CD4-positive, alpha-beta T cell treated with Interleukin-1 beta for 1 hour (primary cell): ENCODE measurements at places on chromosomes 6 and 20.

- no peak for DNase-seq
Observed at GRCh38 chr6:98532004-98532403, 302.4 kb upstream of the POU3F2 start.

DNA sequence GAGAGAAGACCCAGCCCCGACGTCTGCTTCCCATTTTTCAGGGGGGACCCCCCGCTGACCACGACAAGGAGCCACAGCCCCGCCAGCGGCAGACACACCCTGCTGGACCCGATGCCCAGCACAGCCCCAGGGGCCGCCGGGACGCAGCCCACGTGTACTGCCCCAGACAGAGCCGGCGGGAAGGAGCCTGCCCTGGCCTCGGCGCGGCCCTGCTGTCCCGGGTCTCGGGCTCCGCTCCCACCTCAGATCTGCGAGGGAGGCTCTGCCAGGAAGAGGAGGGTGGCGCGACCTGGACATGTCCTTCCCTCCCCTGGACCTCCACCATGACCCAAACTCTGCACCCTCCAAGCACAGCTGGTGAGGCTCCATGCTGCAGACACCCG lies 54.7 kb downstream of the KCNQ2 start:
- no peak for DNase-seq

DNA sequence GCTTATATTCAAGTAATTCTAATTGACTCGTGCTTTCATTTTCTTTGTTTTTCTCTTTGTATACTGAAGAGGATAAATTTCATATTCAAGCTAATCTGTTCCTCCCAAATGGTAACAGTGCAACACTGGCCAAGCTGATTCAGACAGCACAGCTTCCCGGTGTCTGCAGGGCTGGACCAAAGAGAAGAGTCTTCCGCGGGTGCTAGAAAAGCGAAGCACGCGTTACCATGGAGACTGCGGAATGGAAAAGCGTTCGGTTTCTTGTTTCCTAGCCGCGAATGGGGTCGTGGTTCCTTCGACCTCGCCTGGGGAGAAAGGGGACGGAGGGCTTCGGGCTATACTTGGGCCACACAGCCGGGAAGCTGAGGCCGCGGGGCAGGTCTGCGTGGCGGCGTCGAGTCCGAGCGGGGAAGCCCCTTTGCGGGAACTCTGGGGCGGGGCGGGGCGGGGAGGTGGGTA lies 6.2 kb upstream of the ZNF311 start:
- DNase-seq = peak; percentile 40

DNA sequence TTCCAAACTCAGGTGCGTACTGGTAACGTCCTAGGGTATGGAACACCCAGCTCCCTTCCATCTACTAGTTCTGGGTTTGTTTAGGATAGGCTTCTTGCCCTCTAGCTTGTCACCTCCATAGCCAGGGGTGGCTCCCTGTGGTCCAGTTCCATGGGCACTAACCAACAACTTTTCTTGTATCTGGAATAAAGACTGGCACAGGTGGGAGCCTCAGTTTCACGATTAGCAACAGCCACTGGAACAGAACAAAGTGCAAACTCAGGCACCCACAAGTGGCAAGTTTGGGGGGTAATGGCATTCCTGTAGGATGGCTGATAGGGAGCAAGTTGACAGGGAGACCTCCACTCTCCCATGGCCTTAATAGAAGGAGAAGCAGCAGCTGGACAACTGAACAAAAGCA lies 5.6 kb upstream of the APMAP start:
- DNase-seq = no peak

GRCh38 chr6:151330130-151330696 lies 61.1 kb downstream of the ZBTB2 start:
- no peak for DNase-seq

DNA sequence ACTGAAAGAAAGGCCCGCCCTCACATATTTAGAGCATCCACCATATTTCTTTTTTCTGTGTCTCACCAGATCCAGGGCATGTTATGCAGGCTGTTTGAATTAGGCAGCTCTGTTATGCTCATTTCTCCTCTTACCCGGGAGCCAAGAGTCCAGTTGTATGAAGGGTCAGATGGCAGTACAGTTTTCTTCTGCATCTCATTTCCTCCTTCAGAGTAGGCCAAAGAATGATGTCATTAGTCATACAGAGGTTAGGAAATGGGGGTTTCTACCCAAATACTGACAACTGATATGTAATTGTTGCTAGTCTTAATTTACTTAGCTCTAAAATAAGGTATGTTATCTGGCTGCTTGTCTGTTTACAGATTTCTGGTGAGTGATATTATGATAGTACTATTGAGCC lies 130.8 kb downstream of the SOBP start:
- DNase-seq = no peak

DNA sequence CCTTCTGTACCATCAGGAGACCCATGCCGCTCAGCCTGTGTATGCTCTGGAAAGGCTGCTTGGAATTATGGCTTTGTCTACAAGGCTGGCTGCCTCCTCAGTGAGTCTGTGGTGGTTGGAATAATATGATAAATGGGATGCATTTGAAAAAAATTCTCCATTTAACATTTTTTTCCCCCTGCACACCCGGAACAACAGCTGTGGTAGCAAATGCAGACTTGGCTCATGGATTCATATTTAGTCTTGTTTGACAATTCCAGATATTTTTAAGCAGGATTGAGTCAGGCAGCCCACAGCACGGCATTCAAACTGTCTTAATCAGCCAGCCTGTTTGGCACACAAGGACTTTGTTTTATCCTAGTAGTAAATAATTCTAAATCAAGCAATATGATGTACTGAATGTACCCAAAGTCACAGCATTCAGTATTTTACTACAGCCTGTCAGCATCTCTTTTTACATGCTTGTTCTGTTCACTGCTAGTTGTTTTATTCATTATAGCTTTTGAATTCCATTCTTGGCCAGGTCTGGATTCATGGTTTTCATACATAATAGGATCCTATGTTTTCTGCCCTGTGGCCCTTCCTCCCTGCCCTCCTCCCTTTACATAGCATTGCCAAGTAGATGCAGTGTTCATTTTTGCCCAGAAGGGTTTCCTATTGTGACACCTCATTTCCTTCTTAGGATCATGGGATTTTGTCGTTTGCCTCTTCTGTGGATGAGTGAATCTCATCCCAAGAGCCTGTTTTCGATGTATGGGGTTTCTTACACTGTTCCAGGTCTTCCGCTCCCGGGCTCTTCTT lies 68.1 kb downstream of the LRRC1 start:
- no peak for DNase-seq

- DNase-seq = no peak
Observed at GRCh38 chr6:43952746-43953145, 174.5 kb downstream of the MRPL14 start.

GRCh38 chr6:70168681-70169377 lies 134.1 kb downstream of the COL9A1 start:
- DNase-seq = no peak

DNA sequence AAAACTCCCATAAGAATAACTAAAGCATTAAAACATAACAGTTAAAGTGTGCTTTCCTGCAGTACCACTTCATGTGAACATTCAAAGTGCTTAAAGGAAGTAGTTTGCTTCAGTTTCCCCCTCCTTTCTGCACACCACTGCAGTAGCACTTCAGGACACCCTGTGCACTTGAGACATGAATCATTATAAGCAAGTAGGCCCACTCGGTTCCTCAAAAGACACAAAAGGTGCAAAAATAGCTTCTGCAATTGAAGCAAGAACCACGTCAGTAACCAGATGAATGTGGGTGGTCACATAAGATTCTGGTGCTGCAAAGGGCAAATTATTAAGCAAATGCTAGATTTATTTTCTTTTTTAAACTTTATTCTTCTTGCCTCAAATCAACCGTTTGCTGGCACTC lies 160.6 kb downstream of the HIVEP2 start:
- peak; percentile 36 for DNase-seq

DNA sequence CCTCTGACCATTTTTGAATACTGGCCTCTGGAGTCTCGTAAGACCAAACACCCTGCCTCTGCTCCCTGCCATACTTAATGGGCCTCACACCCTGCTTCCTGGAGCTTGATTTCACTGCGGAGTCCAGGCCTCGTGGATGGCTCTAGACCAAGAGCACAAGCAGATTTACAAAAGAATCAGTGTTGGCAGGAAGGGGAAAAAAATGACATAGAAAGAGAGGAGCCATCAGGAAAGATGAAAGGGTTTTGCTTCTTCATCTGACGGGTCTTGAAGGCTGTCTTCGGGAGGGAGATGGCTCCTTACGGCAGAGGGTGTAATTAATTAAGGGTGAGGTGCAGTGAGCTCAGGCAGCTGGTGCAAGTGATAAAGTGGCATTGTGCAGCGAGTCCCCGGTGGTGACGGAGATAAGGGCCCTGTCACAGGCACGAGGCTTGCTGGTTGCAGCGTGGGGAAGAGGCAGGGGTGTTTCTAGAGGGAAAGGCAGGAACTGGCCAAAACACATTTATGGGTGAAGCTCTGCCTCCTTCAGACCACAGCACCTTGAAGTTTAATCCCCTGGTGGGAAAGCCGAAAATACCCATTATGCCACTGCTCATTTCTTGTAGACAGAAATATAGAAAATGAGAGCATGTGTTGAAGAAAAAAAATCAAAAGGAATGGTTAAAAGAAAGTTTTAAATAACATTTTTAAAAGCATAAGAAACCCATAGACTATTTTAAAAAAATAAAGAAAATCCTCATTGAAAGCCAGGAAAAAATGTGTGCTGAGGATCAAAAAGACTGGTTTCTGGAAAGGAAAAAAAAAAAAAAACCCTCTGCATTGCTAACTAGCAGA lies 128.6 kb upstream of the LRFN2 start:
- no peak for DNase-seq

DNA sequence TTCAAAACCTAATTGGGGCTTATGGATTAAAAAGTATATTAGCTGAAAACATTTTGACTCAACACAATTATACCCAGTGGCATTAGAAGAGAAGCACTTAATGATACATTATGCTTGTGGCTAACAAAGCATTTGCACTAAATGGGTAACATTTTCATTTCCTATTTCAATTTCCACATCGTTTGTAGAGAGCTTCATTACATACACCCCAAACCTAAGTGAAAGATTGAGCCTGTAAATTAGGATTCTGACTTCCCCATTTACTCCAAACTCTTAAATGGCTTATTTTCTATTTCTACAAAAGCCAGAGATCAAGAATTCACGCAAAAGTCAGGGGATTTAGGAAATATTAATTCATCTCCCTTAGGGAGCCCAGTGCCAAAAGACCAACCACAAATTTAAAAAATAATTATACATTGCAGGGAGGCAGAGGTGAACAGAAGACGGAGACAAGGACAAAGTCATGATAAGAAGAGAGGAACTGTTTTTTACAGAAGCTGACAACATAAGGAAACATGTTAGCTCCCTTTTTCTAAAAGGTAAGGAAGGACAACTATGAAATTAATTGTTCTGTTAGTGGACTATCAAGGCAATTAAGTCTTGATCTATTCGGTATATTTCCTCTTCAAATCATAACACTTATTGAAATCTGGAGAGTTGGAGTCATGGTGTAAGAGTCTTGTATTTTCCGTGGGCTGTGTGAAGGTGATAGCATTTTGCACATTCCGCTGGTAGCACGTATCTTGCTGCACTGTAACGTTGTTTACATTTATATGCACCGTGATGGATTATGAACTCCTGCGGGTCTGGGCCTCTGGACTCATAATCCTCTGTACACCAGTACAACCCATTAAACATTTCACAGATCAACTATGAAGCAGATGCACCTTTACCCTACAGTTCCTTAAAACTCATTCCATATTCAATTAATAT lies 24.8 kb upstream of the EZR start:
- DNase-seq = no peak

GRCh38 chr6:26470643-26471042 lies 12.9 kb downstream of the BTN2A1 start:
- DNase-seq = no peak

GRCh38 chr20:53776858-53777257 lies 183.2 kb upstream of the ZNF217 start:
- no peak for DNase-seq

GRCh38 chr6:107390685-107391435 lies 68.5 kb downstream of the PDSS2 start:
- DNase-seq = no peak

DNA sequence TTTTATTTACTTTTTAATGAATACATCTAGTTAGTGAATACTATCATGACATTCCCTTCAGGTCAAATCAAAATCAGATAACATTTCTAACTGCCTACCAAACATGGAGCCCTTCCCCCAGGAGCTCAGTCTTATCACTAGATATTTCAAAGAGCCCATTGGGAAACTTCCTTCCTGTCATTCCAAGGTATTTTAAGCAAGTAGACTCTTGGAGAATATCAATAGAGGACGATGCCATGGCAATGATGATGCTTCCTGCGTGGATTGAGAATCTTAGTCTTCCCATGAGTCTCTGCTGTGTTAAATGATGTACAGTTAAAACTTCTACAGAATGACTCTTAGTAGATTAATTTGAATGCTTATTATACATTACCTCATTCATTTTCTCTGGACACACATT lies 384.9 kb downstream of the CENPW start:
- no peak for DNase-seq

GRCh38 chr6:33993653-33994471 lies 152.0 kb downstream of the GRM4 start:
- no peak for DNase-seq

GRCh38 chr20:19661717-19662636 lies 96.1 kb upstream of the RIN2 start:
- DNase-seq = peak; percentile 48

DNA sequence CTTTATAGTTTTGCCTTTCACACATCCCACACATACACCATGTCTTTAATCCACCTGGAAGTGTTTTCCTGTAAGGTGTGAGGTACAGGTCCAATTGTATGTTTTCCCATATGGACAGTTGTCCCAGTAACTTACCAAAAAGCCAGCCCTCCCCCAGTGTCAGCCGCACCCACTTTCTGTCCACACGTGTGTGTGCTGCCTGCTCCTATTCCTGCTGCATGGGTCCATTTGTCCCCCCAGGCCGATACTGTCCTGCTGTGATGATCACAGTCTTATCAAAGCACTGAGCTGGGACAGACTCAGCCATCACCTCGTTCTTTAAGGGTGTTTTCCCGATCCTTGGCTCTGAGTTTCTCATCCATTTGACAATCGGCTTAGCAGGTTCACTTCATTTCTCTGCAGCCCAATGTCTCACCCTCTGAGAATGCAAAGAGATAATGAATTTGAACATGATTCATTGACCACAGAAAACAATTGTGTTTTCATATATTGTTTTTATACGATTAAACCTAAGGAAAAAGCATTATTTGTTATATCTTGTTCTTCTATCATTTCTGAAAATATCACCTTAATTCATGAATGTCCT lies 9.6 kb downstream of the VSX1 start:
- DNase-seq = no peak

DNA sequence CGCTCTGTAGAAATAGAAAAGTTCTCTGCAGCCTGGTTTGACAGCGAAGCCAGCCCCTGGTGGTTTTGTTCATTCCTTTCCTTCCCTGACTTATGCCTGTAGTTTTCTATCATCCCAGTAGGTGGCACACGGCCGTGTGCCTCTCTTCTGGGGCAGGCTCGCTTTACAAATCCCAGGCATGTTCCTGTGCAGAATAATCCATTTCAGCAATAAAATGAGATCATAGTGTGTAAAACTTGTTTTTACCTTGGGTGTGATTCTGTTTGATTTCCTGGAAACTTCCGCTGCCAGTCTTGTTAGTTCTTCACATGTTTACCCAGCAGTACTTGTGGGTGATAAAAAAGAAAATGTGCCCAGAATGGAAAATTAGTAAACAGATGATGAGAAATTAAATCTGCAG lies 7.4 kb upstream of the INSM1 start:
- peak; percentile 30 for DNase-seq
